ENCODE measurements at places on chromosomes 3 and 15.

- no peak for DNase-seq
Measured at GRCh38 chr15:36911322-36911944, 188.9 kb downstream of the MEIS2 start.

DNA sequence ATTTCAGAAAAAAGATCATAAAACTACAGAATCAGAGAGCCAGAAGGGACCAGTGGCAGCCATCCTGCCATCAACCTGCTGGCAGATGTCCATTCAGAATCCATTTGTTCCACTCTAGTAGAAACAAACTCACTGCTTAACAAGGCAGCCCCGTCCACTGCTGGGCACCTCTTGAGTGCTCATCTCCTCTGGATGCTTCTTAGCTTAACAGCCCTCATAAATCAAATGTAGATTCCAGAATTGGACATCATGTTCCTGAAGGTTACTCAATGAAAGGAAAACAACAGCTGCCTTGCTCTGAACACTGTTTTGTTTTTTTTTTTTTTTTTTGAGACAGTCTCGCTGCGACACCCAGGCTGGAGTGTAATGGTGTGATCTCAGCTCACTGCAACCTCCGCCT lies 37.3 kb downstream of the ABCC5 start:
- no peak for DNase-seq

DNA sequence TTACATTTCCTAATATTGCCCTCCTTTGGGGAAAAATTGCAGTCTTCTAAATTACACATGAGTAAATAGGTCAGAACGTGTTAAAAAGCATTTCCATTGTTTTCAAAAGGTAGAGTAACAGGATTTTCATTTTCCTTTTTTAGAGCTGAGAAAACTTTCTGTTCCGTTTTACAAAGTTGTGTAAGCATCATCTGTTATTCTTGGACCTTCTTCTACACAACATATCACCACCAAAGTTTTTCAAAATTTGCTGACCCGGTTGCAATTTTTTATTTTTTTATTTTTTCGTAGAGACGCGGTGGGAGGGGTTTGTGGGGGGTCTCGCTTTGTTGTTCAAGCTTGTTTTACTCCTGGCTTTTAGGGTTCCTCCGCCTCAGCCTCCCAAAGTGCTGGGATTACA lies 1.1 kb downstream of the CCDC39 start:
- no peak for DNase-seq

GRCh38 chr3:119642746-119643473 lies 17.5 kb downstream of the POPDC2 start:
- no peak for DNase-seq

- DNase-seq, result no peak
Measured at GRCh38 chr3:190448256-190448655, 1.4 kb downstream of the TMEM207 start.

Data from Karpas-422 (cell line).